ENCODE measurements at places on chromosomes 1 and 21.

GRCh38 chr1:161088587-161089110 lies 709 bp downstream of the NECTIN4 start:
- no peak for DNase-seq

DNA sequence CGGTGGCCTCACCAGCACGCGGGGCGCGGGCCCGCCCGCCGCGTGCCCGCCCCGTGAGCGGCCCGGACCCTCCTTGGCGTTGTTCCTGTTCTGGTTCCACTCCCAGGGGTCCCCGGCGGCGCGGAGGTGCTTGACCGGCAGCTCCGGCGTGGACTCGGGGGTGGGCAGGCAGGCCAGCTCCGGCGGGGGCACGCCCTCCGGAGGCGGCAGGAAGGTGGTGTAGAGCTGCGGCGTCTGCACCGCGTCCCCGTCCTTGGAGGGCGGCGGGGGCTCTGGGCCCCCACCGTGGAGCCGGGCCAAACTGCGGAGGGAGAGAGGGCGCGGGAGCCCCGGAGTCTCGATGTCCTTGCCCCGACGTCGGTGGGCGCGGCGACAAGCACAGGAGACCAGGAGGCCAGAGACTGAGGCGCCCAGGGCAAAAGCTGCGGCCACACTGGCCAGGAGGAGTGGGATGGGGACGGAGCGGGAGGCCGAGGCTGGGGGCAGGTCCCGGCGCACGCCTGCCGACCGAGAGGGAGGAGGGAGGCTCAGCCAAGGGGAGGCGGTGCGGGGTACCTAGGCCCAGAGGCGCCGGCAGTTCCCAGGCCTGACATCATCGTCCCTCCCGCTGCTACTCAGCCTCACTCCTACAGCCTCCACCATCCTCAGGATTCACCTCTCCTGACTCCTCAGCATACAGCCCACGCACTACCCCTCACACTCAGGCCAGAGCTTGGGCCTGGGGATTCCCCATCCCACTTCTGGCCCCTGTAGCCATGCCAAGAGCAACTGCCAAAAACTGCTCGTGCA lies 13.2 kb downstream of the SEMA6C start:
- DNase-seq: no peak

DNA sequence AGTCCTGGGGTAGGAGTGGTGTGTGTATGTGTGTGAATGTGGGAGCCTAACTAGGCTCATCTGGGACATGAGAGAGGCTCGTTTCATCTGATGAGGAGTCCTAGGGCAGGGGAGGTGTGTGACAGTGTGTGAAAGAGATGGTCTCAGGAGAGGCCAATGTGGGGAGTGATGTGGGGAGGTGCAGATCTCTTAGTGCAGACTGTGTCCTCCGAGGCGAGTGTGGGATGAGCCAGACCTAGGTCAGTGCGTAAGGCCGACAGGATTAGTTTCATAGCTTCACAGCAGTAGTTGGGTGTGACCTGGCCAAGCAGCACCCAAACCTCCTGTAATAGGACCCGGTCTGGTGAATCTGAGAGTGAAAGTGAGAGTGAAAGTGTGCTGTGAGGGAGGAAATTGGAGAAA lies 94.7 kb downstream of the LIPI start:
- no peak for DNase-seq

- no peak for DNase-seq
Observed at GRCh38 chr1:171140401-171140800, 44.7 kb upstream of the FMO2 start.

GRCh38 chr1:209589440-209589839 lies 5.9 kb downstream of the CAMK1G start:
- no peak for DNase-seq
